ENCODE measurements at places on chromosomes 6 and 20.

DNA sequence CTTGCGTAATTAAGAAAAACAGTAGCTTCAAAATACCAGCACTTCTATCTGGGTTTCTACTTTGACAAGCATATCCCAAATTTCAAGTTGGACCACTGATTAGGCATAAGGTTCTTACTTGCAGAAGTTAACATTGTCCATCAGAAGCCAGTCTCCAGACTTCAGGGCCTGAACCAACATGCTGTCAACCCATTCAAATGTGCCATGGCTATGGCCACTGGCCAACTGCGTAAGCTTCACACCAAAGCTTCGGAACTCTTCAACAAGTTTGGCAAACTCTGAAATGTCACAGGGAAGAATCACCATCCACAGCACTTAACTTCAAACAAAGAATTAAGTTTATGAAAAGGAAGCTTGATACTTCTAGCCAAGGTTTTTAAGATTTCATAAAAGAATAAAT lies 78.0 kb upstream of the LYRM2 start:
- no peak for DNase-seq

- peak; percentile 82 for DNase-seq
Observed at GRCh38 chr6:33692760-33693158, 18.7 kb downstream of the UQCC2 start.

DNA sequence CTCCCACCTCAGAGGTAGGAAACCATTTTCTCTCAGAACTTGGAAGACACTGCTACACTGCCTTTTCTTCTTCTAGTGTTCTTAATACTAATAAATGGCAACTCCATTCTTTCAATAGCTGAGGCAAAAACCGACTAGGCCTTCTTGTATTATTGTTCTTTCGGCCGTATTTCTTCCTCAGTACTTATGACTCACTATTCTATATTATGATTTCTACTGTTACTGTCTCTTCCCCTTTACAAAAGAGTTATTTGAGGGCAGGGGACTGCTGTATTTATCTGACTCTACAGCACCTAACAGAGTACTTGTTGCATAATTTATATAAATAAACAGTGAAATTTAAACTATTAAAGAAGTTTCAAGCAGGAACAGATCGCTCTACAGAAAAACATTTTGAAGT lies 3.1 kb downstream of the DNAAF9 start:
- DNase-seq = no peak

DNA sequence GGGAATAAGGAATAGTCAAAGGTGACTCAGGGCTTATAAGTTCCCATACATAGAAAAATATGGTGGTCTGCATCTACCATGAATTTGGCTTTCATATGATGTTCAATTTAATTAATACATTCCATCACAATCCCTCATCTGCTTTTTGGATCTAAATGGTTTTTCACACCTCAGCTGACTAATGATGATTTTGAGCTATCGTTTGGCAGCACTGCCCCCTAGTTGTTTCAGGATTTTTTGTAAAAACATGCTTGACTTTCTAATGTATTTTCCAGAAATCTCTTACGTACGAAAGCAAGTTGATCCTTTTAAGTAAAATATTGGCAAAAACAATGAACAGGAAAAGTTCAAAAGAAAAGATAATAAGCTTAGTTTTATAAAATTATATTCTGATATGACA lies 408.6 kb upstream of the ADGRB3 start:
- DNase-seq = no peak

GRCh38 chr6:16764188-16764950 lies 3.1 kb upstream of the ATXN1 start:
- no peak for DNase-seq

- DNase-seq = peak; percentile 89
Observed at GRCh38 chr6:3803627-3804468, 45.3 kb upstream of the FAM50B start.

- DNase-seq = no peak
Observed at GRCh38 chr20:37042986-37043972, 52.5 kb downstream of the RBL1 start.

DNA sequence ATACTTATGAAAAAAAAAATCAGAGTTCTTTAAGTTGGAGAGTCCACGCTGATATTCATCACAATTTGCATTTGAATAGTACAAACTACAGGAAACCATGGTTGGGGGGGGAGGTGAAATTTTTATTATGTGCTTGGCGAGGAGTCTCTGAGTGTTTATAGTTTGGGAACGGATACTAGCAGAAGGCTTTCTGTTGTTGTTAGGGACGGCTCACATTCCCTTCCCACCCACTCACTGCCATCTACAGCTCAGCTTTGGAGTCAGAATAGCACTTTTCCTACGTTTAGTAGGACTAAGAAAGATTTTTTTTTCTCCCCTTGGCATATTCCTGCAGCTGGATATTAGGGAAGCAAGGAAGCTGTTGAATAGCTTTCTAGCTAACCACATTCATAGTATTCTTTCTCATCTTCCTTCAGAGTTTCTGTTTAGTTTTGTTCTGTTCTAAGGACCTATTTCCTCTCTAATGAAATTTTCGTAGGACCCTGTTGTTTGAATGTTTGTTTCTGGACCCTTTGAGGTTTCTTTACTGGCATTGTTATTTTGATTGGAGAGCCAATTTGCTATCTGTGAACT lies 235.1 kb upstream of the ZNF217 start:
- DNase-seq = peak; percentile 64

DNA sequence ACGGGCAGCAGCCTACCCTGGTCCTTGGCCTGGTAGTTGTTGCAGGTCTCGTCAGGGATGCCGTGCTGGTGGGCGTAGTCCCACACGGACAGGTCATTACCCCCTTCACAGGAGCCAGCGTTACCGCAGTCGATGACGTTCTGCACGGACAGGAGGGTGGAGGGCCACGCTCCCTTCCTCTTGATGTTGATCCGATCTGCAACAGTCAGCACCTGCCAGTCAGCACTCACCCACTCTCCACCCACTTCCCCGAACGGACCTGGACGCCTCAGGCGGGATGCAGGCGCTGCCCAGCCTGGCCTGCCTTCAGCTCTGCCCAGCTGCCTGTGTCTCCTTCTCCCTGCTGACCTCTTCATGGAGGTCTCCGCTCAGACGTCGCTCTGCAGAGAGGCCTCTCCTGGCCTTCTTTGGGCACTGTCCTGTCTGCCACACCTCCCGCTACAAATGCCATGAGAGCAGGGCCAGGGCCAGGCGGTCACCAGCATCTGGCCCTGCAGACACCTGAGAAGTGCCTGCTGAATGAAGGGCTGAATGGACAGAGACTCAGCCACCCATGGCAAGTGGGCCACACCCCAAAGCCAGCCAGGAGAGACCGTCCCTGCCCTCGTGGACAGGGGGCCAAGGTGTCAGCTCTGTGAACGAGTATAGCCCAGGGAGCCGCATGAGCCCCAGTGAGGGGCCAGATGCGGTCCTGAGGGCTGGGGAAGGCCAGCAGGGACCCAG lies 5.4 kb downstream of the CTSZ start:
- DNase-seq = no peak

DNA sequence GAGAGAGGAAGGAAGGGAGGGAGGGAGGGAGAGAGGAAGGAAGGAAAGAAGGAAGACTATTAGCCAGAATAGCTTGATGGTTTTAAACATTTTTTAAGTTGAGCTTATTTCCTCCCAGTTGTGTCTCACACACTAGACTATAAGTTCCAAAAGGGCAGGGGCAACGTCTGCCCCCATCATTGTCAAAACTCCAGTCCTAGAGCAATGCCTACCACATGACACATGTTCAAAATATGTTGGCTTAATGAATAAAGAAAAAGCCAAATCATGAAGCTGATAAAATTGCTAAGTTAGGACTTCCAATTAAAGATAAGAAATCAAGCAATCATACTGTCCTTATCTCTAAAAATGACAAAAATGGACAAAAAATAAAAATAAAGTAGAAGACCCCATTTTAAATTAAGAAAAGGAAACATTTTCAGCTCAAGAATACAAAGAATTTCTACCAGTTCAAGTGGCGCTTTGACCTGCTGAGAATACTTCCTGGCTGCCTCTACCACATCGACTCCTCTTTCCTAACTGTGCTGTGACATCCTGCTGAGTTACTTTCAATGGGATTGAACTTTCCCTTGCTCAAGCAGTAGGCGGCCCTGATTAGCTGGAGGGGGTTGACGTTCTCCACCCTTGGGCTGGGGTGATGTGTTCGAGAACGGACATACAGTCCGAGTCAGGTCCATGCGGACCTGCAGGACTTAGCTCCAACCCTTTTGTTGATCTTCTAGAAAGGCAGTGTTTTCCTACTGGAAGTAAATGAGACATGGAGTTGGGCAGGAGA lies 283.9 kb upstream of the FOXQ1 start:
- DNase-seq = no peak

DNA sequence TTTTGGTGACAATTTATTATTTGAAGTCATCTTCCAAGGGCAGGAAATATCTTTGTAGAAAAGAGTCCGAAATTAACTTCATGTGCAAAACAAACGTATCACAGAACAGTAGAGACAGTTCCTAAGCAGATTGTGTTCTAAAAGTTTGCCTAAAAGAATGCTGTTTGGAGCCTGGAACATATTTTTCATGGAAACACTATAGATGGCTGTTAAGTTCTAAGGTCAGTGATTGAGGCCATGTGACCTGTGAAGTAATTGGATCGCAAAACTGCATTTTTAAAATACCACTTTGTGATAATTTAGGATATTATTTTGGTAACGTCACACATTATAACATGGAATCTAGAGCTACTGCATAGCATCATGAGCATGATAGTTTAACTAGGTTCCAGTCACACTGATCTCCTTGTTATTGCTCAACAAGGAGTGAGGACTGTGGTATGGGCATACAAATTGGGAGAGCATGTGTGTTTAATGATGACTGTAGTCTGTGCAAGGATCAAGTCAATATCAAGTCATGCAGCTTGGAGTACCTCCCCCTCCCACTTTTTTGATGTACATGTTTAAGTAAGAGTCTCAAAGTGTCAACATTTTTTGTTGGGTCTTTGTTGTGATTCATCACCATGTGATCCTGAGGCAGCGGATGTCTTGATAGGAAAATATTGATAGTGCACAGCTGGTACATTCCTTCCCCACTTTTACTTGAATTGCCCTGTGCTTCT lies 609.3 kb upstream of the CITED2 start:
- DNase-seq = no peak

DNA sequence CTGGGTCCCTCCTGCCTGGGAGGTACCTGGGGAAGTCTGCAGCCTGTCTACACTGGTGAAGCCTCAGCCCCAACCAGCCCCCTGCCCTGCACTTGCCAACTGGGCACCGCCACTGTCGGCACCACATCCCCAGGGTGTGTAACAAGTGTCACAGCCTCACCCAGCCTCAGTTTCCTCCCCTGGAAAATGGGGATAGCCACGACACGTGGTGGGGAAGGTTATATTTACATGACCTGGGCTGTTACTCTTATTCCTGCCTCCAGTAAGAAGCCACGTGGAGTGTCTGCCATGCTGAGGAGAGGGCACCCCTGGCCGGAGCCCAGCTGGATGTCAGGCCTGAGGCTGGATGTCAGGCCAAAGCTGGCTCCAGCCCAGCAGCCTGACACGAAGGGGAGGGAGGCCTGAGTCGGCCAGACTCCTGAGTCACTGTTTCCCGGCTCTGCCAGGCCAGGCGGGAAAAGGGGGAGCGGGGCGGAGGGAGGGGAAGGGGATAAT lies 44.9 kb downstream of the SNAI1 start:
- DNase-seq = peak; percentile 98

DNA sequence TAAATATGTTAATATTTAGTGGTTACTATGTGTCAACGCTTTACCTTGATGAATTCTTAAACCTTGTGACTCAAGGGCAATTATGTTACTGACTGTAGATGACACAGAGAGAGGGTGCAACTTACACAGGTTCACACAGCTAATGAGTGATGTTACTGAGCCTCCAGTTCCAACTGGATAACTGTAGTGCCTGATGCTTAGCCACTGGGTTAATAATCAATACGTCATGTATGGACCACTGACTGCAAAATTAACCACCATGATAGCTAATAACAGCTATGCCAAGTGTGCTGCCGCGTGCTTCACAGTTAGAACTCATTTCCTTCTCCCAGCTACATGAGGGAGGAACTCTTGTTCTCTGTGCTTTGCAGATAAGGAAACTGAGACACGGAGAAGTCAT lies 45.4 kb downstream of the SIRPA start:
- DNase-seq = no peak

All from hepatic stellate cell (primary cell).